ENCODE measurements at places on chromosomes 16 and 17. TPM values are rescaled to one million over a fixed set of nuclear protein-coding genes. Genes with fewer than 3 reads are reported as not detected.

The HBQ1 gene
- not detected for total RNA-seq

The NR1D1 gene
- 6.5 TPM for total RNA-seq

The MEOX1 gene
- total RNA-seq = 1.5 TPM

- no peaks in the 10 kb centered on the region for H3K36me3 ChIP-seq
- H3K27ac ChIP-seq = no peak overlapping the region
- H3K27me3 ChIP-seq = no peaks in the 10 kb centered on the region
- H3K4me1 ChIP-seq = no peaks in the 10 kb centered on the region
- H3K4me3 ChIP-seq = no peak overlapping the region
Observed at GRCh38 chr16:4103745-4104144, 12.5 kb downstream of the ADCY9 start.

- H3K36me3 ChIP-seq = no peaks in the 10 kb centered on the region
- peak within 1 kb of the TSS; percentile 48 for H3K27ac ChIP-seq
Observed at GRCh38 chr16:30472328-30472942, at the start of gene ITGAL. ITGAL (plus strand) TSS chr16:30472742; CDS start chr16:30472838, 96 bp downstream.

GRCh38 chr17:17496189-17497064, at the start of gene RASD1:
RASD1 (minus strand) TSS chr17:17496395; CDS start chr17:17496181, 214 bp downstream.
- DNase-seq = peak; percentile 91
- peak within 1 kb of the TSS; percentile 51 for H3K4me3 ChIP-seq
- H3K27ac ChIP-seq = peak within 1 kb of the TSS; percentile 82
- H3K4me1 ChIP-seq = peaks cover 10% of the 10 kb centered on the region

DNA sequence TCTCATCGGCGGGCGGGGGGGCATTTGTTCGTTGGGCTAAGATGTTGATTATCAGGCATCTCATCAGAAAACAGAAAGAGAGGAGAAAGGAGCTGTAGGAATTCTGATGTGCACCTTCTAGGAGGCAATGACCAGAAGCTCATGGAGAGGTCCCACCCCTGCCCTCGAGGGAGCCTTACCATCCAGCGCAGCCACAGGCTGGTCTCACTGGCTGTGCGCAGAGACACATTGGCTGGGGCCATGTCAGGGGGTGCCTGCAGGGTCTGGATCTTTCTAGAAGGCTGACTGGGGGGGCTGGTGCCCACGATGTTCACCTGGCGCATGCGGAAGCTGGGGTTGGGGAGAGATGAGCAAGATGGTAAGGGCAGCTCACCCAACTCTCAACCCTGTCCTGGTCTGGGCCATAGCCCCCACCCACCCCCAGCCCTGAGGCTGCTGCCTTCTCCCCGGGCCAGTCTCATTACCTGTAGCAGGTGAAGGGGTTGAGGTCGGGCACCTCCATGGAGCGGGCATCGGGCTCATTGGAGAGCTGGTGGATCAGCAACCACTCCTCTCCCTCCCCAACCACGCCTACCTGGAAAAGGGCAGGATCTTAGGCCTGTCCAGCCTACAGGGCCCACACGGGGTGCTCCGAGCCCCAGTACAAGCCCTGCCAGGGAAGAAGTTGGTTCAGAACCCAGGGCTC, 86.2 kb upstream of the CDC42EP4 start:
- no peak overlapping the region for H3K27ac ChIP-seq
- H3K4me3 ChIP-seq = no peak overlapping the region
- no peaks in the 10 kb centered on the region for H3K36me3 ChIP-seq
- no peaks in the 10 kb centered on the region for H3K4me1 ChIP-seq

DNA sequence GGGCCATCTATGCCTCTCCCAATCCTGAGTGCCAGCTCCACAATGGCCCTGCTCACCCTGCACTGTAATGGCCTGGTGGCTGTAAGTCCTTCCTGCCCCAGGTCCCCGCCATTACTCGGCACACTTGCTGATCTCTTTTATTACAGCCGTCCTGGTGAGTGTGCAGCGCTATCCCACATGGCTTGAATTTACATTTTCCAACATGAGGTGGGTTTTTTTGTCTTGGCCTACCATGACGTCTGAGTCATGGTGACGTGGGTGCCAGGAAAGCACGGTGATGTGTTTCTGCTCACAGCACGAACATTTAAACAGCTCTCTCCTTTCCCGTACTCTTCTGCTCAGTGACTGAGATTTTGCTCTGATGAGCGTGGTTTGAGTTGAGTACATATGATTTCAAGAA, 55.2 kb upstream of the FOXF1 start:
- no peak for DNase-seq
- H3K4me1 ChIP-seq = peaks cover 4% of the 10 kb centered on the region
- H3K27ac ChIP-seq = no peak overlapping the region
- H3K27me3 ChIP-seq = no peaks in the 10 kb centered on the region
- H3K4me3 ChIP-seq = no peak overlapping the region

DNA sequence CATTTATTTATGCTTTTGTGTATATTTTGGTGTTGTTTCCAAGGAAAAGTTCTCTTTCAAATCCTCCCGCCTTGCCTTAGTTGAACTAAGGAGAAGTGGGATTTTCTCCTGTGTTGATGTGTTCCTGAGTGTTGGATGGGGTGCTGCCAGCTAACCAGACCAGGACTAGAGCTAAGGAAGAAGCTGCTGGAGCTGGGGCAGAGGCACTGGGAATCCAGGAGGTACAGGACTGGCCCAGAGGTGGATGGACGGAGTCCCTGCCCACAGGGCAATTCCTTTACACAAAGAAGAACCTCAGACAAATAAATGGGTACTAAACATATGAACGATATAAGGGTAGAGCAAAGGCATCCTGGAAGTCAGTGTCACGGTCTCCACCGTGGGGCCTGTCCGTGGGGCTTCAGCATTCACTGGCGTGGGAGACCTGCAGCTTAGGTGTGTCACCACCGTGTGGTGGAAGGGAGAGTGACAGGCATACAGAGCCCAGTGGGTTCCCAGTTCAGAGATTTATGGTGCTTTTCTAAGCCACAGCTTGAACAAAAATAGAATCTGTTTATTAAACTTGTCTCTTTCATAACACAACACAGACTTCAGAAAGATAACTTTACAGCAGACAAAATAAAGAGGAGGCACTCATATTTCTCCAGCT, 270.7 kb downstream of the NTN1 start:
- no peak overlapping the region for H3K4me3 ChIP-seq
- H3K27ac ChIP-seq = no peak overlapping the region

GRCh38 chr16:12303653-12304052, 327.1 kb downstream of the SNX29 start:
- H3K27ac ChIP-seq = no peak overlapping the region
- no peak for DNase-seq

GRCh38 chr16:12582696-12583095, 221.0 kb downstream of the CPPED1 start:
- DNase-seq = no peak
- no peak overlapping the region for H3K4me3 ChIP-seq
- no peaks in the 10 kb centered on the region for H3K27me3 ChIP-seq
- no peak overlapping the region for H3K27ac ChIP-seq
- H3K36me3 ChIP-seq = no peaks in the 10 kb centered on the region

- H3K27ac ChIP-seq = peak overlapping the region; percentile 84
- no peak for DNase-seq
- H3K36me3 ChIP-seq = peaks cover 98% of the 10 kb centered on the region
- no peaks in the 10 kb centered on the region for H3K27me3 ChIP-seq
- H3K4me3 ChIP-seq = no peak overlapping the region
- H3K4me1 ChIP-seq = peaks cover 15% of the 10 kb centered on the region
Observed at GRCh38 chr17:42474276-42474675, 15.6 kb downstream of the ATP6V0A1 start.

All from left lung (tissue), 14 donors.